Activated B cell treated with CpG ODN at 0.5 μM for 24 hours (primary cell): ENCODE measurements at places on chromosomes 3 and 15. TPM values are rescaled to one million over a fixed set of nuclear protein-coding genes. Genes with fewer than 3 reads are reported as not detected.

Gene ZMYND10
- total RNA-seq: 0.61 and 0.64 TPM in 2 replicates

Gene FGD5
- not detected in 2 replicates for total RNA-seq

GRCh38 chr3:55751730-55752129, 264.6 kb upstream of the WNT5A start:
- H3K4me3 ChIP-seq: no peak overlapping the region
- no peaks in the 10 kb centered on the region for H3K36me3 ChIP-seq
- no peaks in the 10 kb centered on the region for H3K4me1 ChIP-seq
- H3K27me3 ChIP-seq: no peaks in the 10 kb centered on the region
- no peak for DNase-seq
- no peak overlapping the region for H3K27ac ChIP-seq

Gene FAM3D
- not detected in 2 replicates for total RNA-seq

Gene THBS1
- 1.5 and 1.7 TPM in 2 replicates for total RNA-seq

Gene GPR160
- 63.2 and 65.5 TPM in 2 replicates for total RNA-seq

Gene MYO5C
- total RNA-seq: 2.4 and 3.3 TPM in 2 replicates

Gene LHFPL4
- total RNA-seq: not detected in 2 replicates

- no peak for DNase-seq
- no peak overlapping the region for H3K4me3 ChIP-seq
- H3K36me3 ChIP-seq: no peaks in the 10 kb centered on the region
- H3K27ac ChIP-seq: no peak overlapping the region
- H3K27me3 ChIP-seq: no peaks in the 10 kb centered on the region
- peaks cover 8% of the 10 kb centered on the region for H3K4me1 ChIP-seq
Observed at GRCh38 chr3:34357461-34357860, 559.0 kb downstream of the PDCD6IP start.

DNA sequence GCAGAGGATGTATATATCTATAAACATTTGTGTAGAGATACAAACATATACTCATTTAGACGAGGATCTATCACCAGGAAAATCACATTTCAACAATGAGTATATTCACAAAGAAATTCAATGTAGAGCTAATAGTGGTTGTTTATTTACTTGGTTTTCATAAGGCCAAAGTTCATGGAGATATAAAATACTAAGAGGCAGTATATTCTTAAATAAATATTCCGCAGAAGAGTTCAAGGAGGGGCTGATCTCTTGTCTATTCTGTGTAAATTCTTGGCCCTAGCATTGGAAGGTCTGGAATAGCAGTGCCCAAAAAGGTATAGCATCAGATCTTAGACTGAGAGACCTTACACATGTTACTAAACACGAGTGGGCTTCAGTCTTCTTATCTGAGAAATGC, 122.1 kb downstream of the EDEM1 start:
- peaks cover 4% of the 10 kb centered on the region for H3K4me1 ChIP-seq
- DNase-seq: no peak
- peaks cover 2% of the 10 kb centered on the region for H3K27me3 ChIP-seq
- H3K27ac ChIP-seq: no peak overlapping the region

GRCh38 chr3:100912976-100913545, 80.2 kb downstream of the ABI3BP start:
- H3K27ac ChIP-seq: no peak overlapping the region
- no peak for DNase-seq
- H3K36me3 ChIP-seq: no peaks in the 10 kb centered on the region
- H3K27me3 ChIP-seq: peaks cover 1% of the 10 kb centered on the region
- H3K4me3 ChIP-seq: no peak overlapping the region

DNA sequence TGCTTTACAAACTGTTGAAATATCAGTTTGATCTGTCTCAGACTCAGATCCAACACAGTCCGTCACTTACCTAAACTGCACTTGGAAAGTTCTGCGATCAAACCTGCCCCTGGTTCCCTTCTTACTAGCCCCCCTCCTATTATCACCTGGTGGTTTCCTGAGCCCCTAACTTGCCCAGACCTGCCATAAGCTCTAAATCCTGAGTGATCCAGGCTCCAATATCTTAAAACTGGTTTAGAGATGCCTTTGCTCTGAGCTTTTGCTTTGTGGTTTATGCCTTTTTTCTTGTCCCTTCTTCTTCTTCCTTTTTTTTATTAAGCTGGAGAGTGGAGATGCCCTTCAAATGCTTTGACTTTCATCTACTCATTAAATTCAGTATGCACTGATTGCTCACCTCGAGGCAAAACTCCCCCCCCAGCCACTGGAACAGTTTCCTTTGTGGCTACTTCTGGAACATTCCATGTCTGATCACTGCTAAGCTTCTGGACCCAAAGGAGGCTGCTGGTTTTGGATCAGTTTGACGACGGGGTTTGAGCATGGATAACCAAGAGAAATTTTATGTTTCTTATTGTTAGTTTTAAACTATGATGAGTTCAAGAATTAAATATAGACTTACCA, 3.5 kb upstream of the ITGB5 start:
- no peak overlapping the region for H3K4me3 ChIP-seq
- no peaks in the 10 kb centered on the region for H3K36me3 ChIP-seq
- H3K4me1 ChIP-seq: peaks cover 6% of the 10 kb centered on the region
- H3K27ac ChIP-seq: no peak overlapping the region
- no peak for DNase-seq
- H3K27me3 ChIP-seq: peaks cover 29% of the 10 kb centered on the region

- peaks cover 98% of the 10 kb centered on the region for H3K36me3 ChIP-seq
- no peak overlapping the region for H3K27ac ChIP-seq
- no peak overlapping the region for H3K4me3 ChIP-seq
- H3K27me3 ChIP-seq: no peaks in the 10 kb centered on the region
- H3K4me1 ChIP-seq: no peaks in the 10 kb centered on the region
- no peak for DNase-seq
Observed at GRCh38 chr3:36840453-36840921, 76.1 kb upstream of the DCLK3 start.

Gene DPPA4
- total RNA-seq: 4.0 and 5.0 TPM in 2 replicates

- peaks cover 38% of the 10 kb centered on the region for H3K36me3 ChIP-seq
- H3K4me3 ChIP-seq: peak within 1 kb of the TSS; percentile 99
- DNase-seq: peak; percentile 80
- H3K27ac ChIP-seq: peak within 1 kb of the TSS; percentile 99
- peaks cover 6% of the 10 kb centered on the region for H3K27me3 ChIP-seq
Observed at GRCh38 chr3:194671900-194672808, at the start of gene LSG1. LSG1 (minus strand) TSS chr3:194672191; CDS start chr3:194672162, 29 bp downstream.

DNA sequence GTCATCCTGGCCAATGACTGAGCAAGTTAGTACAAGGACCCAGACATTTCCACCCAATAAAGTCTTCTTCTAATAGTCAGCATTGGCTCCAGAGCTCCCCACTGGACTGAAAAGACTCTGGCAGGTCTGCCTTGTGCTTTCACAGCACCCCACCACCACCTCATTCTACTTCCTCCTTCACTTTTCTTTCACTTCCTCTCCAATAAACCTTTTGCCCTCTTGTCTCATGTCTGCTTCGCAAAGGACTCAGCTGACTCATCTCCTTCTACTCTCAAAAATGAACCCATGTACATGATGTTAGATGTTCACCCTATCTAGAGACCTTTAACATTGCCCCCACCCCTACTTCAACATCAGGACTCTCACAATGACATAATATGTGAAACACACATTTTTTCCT, 181.0 kb upstream of the PPP2R3A start:
- no peaks in the 10 kb centered on the region for H3K36me3 ChIP-seq
- H3K27me3 ChIP-seq: no peaks in the 10 kb centered on the region
- no peak overlapping the region for H3K4me3 ChIP-seq
- peaks cover 12% of the 10 kb centered on the region for H3K4me1 ChIP-seq
